ENCODE measurements at places on chromosomes 16 and 17.

DNA sequence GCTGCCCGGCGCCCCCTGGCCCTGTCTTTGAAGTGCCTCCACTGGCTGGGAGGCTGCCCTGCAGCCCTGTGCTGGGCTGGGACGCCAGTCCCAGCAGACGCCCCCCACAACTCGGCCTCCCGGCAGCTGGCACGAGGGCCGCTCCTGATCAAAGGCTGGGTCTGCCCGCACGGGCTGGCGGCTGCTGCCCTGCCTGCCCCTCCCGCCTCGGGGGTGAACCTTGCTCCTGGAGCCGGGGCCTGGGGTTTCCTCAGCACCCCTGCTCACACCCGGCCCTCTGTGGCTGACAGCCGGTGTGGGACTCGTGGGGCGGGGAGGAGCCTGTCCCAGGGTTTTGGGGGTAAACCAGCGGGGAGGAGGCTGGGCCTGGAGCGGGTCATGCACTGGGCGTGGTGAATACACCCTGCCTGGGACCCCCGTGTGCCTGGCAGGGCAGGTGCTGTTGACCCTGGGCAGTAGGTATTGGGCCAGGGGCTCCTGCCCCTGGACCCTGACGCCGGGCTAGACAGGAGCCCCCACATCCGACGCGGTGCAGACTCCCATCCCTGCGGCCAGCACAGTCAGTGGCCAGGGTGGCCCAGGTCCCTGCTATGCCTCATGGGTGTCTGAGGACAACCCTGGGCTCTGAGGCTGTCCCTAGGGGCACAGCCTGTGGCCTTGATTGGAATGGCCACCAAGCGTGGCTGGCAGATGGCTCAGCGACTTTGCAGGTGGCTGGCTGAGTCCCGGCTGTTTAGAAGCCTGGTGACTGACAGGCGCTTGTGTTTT, 21.7 kb downstream of the CENPX start:
- DNase-seq = no peak

GRCh38 chr16:50050802-50051201, 15.0 kb upstream of the HEATR3 start:
- DNase-seq = no peak

DNA sequence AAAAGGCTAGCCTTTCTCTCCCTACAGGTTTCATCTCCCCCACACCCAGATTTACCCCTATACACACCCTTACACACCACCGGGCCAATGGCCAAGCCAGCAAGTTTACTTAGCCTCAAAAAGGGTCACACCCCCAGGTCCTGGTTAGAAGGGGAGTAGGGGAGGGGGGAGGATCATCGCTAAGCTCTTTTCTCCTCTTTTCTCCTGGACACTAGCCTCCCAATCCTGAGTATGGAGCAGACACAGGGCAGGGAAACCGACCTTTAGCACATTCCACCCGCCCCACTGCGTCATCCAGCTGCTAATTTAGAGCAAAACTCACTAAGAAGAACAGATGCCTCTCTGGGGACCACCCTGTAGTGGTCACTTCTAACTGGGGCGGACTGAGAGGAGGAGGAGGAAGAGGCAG, 4.4 kb downstream of the ACLY start:
- no peak for DNase-seq

DNA sequence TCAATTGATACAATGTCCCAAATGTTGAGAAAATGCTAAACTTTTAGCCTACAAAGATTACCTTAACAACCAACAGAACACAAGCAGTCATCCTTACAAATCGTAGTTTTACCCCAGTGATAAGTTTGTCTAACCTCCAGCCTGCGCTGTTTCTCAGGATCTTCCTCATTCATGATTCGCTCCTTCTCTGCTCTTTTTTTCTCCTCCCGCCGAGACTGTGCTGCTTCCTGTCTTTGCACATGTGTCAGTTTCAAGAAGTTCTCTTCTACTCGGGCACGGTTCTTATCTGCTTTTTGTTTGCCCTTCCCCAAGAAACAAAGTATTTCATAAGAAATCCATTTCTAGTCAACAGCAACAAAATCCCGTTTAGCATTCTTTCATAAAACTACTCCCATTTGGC, 10.2 kb upstream of the STRADA start:
- no peak for DNase-seq

DNA sequence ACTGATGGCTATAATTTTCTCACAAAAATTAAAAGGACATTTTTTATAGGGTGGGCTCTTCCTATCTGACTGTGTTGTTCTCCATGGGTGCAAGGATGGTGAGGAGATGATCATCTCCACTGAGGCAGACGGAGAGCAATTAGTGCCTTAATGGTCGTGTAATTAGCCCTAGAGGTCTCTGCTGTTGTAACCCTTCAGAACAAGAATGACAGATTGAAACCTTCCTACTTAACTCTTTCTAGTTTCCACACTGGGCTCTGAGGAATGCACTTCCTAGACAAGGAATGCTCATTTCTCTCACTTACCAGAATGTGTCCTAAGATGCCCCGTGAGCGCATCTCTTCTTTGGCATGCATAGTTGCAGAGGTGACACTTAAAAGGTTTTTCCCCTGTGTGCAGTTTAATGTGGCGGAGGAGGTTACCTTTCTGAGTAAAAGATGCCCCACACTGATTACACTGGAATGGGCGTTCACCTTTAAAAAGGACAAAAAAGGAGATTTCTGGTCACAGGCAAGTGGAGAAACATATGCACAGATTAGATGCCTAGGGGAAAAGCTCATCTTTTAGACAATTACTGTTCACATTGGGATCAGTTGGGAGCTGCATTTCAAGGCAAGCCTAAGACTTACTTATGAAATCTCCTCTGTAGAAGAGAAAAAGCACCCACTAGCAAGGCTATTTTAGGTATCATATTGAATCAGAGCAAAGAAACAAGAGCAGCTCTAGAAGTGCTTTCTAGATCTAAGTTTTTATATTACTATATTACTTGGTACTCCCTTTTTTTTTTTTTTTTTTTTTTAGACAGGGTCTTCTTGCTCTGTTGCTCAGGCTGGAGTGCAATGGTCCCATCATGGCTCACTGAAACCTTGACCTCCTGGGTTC, 53.6 kb downstream of the GRB7 start:
- no peak for DNase-seq

DNA sequence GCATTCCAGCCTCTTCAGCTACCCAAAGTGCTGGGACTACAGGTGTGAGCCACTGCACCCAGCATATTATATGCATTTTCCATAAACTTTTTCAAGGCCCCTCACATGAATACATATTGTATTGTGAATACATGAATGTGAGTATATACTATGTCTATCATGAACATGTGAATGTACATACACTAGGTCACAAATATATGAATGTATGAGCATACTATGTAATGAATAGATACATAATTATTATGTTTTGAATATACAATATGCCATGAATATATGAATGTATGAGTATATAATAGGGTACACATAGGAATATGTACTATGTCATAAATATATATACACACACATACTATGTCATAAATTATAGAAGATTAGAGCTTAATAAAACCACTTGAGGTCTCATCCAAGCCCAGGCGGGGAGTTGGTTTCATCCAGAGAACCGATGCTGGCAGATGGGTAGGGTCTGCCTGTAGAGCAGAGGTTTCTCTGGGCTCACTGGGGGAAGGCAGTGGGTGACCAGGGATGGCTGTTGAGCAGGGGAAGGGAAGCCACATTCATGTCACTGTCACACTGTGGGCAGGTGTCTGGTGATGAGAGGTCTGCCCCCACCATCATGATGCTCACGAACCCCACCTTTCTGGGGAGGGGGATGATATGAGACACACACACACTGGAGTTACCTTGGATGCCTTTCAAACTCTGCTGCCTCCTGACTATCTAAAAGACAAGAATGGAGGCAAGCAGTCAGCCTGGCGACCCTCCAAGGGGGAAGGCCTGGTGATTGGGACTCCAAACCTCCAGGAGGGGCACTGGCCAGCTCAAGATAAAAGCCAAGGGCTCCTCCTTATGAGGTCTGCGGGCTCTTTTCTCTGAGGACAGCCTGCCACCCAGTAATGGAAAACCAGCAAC, 7.3 kb downstream of the C16orf95 start:
- DNase-seq = no peak

DNA sequence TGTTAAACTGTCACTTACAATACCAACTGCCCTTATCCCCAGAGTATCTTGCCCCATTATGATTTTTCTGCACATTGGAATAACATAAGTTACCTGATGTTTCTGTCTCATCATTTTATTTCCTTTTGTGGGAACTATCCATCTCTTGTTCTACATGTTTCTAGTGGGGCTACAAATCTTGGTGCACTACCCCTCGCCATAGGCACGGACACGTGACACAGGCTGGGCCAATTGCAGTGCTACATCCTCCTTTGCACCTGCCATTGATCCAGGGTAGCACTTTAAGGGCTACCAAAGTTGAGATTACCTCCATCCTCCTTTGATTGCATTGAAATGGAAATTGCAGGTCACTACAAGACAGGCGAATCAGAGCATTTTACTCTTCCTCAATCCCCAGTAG, 14.2 kb upstream of the SYT17 start:
- DNase-seq = no peak

GRCh38 chr16:20822521-20823325, 16.4 kb downstream of the REXO5 start:
- no peak for DNase-seq

DNA sequence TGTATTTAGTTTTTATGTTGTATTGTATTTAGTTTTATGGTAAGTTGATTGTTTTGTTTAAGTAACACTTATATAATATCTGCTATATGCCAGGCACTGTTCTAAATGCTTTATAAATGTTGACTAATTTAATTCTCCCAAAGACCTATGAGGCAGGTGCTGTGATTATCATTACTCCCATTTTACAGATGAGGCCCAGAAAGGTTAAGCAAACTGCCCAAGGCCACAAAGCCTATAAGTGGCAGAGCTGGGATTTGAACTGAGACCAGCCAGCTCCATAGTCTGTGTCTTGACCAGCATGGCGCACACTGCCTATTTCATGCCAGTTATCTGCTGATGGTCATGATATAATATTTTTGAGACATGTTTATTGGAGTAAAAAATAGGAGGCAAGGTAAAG, 24.0 kb downstream of the IL21R start:
- no peak for DNase-seq

GRCh38 chr17:39001703-39002637, 34.8 kb upstream of the FBXO47 start:
- DNase-seq = no peak

DNA sequence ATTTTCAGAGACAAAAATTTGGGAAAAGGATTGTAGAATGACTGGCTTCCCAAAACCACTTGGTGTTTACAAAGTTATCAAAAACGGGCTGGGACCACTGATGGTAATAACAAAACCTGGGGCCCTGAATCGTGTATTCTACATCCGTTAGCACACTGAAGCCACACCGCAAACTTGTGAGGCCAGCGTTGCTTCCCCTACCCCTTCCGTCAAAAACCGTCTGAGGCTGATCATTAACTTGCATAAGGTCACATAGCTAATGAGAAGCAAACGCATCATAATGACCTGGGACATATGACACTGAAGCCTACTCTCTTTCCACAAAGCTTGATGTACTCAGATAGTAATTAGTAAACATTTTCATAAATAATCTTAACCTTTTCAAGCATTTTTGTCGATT, 704.3 kb downstream of the MAF start:
- no peak for DNase-seq

DNA sequence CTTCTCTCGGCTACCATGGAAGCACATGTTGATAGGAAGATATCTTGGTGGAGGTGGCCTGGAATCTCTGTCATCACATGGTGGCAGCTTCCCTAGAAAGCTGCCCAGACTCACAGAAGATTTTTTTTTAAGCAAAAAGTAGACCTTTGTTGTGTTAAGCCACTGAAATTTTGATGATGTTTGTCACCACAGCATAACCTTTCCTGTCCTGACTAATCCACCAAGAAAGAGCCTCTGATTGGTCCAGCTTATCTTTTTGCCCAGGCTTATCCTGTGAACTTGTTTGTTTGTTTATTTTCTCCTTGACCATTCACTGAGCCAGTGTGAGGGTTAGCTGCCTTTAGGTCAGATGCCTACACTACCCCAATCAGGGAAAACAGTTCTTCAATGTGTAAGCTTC, 96.5 kb upstream of the LHX1 start:
- DNase-seq = no peak

DNA sequence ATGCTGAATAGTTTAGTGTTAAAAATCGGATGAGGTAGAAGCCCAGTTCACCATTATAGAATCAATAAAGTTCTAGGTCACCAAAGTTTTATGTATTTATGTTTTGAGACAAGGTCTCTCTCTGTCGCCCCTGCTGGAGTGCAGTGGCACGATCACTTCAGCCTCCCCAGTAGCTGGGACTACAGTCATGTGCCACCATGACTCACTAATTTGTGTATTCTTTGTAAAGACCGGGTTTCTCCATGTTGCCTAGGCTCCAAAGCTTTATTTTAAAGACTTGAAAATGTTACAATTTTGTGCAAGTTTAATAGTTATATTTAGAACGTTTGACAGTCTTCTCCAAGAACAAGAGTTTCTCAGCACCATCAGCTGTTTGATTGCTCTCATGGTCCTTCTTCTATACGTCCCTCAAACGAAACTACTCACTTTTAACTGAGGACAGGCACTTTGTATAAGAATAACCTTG, 32.1 kb downstream of the NDE1 start:
- DNase-seq = no peak

- no peak for DNase-seq
Observed at GRCh38 chr17:48506246-48506645, 24.6 kb downstream of the HOXB1 start.

DNA sequence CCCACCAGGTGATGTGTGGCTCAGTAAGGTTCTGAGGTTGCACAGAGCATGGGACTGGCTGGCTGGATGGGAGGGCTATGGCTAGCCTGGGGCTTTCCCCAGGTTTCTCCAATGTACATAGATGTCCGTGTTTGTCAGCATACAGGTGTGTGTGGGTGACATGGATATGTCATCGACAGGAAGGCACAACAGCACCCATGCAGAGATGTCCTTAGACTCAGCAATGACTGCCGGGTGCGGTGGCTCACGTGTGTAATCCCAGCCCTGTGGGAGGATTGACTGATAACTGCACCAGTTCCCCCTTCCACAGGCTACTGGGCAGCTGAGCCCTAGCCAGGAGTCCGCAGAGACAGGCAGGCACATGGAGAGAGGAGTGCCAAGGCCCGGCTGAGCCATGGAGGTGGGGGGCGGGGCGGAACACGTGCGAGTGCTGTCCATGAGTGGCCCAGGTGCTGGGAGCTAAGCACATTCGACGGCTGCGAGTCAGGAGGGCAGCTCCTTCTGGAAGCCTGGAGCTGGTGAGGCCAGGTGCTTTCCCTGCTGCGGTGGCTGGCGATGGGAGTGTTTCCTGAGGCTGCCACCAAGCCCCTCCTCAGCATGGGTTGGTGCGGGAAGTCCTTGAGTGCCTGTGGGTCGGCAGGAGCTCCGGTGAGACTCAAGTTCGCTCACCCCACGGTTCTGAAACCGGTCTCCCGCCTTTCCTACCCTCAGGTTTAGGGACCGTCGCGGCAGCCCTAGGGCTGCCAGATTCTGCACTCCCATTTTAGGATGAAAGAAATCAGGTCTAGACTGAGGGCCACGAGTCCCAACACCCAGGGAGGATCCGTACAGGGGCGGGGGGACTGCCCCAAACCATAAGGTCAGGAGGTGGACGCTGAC, 858 bp upstream of the ASPSCR1 start:
- DNase-seq = no peak

- DNase-seq = no peak
Observed at GRCh38 chr16:27515874-27516353, 33.8 kb downstream of the GTF3C1 start.

GRCh38 chr17:79203016-79203415, 128.4 kb downstream of the ENGASE start:
- no peak for DNase-seq

GRCh38 chr17:41498276-41498675, 7.1 kb downstream of the KRT13 start:
- DNase-seq = no peak
